Jurkat, Clone E6-1 (cell line): ENCODE measurements at places on chromosomes 6 and 20.

GRCh38 chr20:34920055-34920454, 35.6 kb downstream of the GSS start:
- DNase-seq: no peak

GRCh38 chr20:60144974-60145527, 186.8 kb downstream of the CDH26 start:
- DNase-seq: no peak

- DNase-seq: no peak
Measured at GRCh38 chr6:43683708-43684455, 3.7 kb downstream of the MRPS18A start.

DNA sequence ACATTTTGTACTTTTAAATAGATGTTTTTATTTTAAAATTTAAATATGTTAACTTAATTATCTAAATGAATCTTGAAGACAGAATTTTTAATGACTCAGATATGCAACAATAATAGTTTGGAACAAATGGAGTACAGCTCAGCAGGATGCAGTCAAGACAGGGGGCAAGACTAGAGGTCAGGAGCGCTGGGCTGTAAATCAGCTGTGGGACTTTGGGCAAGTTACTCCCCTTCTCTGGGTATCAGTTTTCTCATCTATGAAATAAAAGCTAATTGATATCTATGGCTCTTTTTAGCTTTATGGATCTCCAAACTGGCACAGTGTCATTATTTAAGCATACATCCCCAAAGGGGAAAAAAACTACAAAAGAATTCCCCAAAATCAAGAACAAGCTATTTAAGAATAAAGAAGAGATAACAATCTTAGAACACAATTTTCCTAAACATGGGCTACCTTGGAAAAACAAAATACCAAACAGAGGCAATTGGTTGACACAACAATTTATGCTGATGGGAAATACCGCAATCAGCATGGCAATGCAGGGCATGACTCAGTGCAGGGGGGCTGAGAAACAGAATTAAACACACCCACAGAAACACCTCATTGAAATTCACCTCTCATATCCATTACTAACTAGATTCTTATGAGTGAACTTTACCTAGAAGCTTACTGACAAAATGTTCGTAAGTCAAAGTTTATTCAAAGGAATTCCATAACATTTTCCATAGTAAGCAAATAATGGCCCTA, 188.2 kb downstream of the SIM1 start:
- DNase-seq: no peak
